ENCODE measurements at places on chromosomes 1 and 21.
A peak's percentile ranks its signal among the peaks of the same experiment; 100 is the strongest.

GRCh38 chr1:161676441-161676840 lies 13.5 kb downstream of the FCGR2B start:
- no peak for DNase-seq

DNA sequence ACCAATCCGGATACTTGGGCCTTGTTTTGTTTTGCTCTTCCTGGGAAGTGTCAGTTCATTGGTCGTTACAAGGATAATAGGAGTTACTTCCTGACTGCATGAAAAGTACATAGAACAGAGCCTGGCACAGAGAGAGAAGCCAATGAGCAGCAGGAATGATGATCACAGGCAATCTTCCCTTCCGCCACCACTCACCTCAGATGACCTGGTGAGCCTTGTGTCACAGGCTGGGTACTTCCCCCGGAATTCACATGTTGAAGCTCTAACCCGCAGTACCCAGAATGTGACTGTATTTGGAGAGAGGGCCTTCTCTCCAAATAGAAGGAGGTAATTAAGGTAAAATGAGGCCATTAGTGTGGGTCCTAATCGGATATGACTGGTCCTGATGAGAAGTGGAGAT lies 18.8 kb upstream of the GPR137B start:
- no peak for DNase-seq

GRCh38 chr1:11350265-11350664 lies 77.3 kb downstream of the UBIAD1 start:
- DNase-seq, result no peak

DNA sequence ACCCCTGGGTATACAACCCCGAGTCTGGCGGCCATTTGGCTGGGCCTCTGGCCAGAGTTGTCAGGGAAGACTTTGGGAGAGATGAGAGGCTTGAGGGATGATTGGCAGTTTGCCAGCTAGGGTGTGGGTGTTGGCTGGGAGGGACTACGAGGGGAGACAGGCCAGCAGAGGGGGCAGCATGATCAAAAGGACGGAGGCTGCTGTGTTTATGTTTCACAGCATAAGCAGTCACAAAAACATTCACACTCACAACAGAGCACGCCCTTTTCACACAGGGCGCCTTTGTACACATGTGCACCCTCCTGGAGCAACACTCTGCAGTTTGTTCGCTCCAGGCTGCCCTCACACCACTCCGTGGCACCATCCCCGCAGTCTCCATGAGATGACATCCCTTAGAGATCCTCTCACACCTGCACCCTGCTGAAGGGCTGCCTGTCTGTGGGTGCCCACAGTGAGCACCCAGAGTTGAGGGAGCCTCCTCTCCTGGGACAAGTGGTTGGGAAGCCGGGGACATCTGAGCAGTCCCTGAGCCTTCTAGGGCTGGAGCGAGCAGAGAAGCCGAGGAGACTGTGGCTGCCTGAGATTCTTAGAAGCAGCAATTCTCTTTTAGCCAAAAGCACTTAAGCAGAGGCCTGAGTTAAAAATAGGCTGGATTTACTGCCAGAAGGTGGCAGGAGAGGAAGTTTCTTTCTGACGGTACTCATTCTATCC lies 15.4 kb downstream of the EFNA3 start:
- DNase-seq, result peak; percentile 91

- DNase-seq, result no peak
These were observed 175.4 kb downstream of the HIVEP3 start for GRCh38 chr1:41743366-41743765.

- no peak for DNase-seq
These were observed 451.7 kb downstream of the CAMTA1 start for GRCh38 chr1:7236844-7237515.

DNA sequence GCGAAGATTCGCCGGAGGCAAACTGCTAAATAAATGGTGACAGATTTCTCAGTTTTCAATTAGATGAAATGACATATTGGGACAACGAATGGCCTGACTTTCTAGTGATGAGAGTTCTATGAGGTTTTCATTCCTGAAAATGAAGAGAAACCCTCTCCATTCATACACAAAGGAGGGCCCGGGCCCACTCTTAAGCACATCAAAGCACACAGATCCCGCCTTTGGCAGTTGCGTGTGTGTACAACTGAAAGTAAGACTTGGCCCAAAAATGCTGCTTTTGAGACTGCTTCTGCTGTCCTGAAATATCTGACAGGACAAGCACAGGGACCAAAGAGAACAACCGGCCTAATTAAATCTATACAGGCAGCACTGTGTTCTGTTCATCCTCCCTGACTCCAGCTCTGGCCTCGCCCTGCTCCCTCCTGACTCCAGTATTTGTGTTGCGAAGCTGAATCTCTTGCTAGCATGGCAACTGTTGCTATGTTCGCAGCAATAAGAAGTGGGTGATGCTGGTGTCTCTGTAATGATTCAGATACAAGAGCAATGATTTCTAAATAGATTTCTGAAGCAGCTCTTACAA lies 7.4 kb downstream of the LRRC53 start:
- peak; percentile 61 for DNase-seq

DNA sequence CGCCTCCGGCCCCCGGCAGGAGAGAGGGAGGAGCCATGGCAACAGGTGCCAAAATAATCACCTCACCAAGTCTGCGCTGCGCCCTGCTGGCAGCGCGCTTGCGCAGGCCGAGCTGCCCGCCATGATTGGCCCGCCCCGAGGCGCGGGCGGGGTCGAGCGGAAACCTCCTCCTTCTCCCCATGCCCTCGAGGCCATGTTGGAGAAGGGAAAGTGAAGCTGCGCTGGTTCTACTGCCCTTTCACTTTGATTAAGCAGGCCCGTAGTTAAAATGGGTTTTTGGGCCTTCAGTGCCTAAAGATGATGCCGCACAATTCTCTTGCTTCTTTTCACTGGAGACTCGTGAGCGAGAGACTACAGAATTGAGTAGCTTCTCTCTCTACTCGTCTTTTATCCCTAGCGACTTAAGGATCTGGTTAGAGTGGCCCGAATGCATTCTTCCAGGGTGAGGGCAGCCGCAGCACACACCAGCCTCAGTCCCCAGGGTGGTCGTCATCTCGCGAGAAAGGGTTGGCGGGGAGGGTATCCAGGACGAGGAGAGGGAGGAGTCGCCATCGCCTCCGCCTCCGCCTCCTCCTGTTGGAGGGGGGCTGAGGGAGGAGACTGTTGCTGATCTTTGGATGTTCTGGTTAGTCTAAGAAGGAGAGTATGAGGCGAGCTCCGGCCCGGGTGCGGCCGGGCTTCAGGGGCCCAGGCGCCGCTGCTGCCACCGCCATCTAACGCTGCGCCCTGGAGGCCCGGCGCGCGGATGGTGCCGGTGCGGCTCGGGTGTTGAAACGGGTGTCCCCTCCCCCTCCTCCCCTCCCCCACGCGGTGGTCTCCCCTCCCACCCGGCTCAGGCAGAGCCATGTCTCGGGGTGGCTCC lies at the start of gene DCAF6:
Gene DCAF6 (plus strand): TSS at position 616 of the 862 bp plus-strand sequence. CDS start 229 bp downstream, at position 845.
- peak; percentile 99 for DNase-seq

- DNase-seq, result no peak
These were observed 58.4 kb downstream of the SAMSN1 start for GRCh38 chr21:14487490-14488432.

- no peak for DNase-seq
These were observed 656 bp downstream of the SH2D2A start for GRCh38 chr1:156815961-156816422.

DNA sequence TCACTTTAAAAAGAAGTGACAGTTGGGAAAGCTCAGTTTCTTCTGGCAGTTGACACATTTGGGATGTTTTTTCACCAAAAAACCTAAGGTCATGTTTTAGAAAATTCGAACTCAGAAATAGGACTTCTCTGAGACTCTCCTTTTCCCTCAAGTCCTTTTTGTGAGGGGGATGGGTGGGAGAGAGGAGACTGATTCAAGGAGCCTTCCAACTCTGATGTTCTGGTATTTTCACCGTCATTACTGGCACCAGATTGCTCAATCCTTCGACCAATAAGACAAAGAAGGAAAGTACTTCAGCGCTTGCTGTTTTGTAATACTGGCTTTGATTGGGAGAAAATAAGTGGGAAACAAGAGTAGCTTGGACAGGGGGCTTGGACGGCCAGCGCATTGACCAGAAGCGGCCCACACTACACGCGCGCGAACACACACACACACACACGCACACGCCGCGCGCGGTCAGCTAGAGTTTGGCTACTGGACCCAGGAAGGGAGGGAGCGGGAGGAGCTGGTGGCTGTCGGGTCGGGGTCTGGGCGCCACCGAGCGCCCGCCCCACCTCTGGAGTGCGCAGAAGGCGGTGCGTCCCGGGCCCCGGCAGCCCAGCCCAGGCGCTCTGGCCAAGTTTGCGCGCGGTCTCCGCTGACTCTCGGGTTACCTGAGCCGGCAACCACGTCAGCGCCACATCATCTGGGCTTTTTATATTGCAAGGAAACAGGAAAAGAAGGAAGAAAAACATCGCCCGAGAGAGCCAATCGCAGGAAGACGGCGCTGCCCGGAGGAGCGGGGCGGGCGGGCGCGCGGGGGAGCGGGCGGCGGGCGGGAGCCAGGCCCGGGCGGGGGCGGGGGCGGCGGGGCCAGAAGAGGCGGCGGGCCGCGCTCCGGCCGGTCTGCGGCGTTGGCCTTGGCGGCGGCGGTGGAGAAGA lies at the start of gene KCNK1:
Gene KCNK1 (plus strand): TSS at position 855 of the 921 bp plus-strand sequence. CDS start 66 bp downstream, at position 921.
- no peak for DNase-seq

DNA sequence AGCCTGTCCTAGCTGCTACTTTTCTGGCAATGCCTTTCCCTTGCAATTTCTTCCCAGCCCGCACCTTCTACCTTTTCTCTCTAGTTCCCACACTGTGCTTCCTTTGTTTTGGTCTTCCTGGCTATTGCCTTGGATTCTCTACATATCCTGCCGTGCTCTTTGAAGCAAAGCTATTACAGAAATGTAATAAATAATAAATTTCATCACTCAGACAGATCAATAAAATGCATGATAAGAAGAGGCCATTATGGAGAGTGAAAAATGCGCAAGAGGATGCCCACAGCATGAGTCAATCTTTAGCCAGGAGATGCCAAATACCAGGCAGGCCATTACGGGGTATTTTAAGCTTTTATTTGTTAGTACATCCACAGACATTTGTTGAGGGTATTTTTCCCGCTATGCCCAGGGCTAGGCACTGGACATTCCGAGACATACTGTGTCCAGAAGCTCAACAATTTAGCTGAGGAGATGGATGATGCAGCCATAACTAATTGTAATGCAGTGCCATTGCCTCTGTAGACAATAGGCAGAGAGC lies 163.6 kb downstream of the ST6GALNAC3 start:
- DNase-seq, result no peak

DNA sequence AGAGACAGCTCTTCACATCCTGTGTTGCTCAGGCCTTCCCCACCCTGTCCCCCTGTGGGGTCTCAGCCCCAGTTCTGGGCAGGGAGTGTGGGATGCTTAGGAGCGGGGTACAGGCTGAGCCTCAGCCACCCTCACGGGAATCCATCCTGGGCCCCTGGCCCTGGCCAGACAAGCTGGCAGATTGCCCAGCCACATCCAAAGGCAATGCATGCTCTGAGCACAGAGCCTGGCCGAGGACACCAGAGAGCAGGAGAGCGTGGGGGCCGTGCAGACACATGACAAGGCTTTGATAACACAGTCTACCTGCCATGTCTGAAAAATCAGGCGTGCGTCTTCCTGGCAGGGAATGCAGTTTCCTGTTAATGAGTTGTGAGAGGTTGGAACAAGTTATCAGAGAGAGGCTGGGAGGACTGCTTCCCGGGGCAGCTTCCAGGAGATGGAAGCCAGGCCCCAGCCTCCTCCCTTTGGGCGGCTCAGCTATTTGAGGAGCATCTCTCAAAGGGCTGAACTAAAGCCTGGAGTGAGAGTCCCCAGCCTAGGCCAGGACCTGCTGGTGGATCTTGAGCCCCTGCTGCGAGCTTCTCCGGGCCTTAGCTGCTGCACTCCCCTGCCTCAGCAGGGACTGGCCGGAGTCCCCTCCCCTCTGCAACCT lies 72.2 kb upstream of the SELENON start:
- peak; percentile 85 for DNase-seq

DNA sequence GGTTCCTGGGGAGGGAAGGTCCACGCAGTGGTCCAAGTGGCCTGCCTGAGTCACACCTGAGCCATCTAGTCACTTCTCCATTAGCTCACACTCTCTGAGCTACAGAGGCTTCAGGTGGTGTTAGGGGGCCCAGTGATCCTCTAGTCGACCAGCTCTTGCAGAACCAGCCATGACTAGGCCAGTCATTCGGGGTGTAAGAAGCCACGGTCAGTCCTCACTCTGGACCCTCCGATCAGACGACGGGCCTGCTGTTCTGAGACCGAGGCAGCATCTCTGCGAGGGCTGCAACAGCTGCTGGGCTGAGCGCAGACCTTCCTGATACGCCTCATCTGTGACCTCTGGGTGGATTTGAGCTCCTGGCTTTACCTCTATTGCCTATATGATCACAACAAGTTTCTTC lies 68.8 kb downstream of the RIPK4 start:
- no peak for DNase-seq

GRCh38 chr1:31792541-31792940 lies 23.3 kb downstream of the SPOCD1 start:
- DNase-seq, result no peak

- no peak for DNase-seq
These were observed 77.1 kb downstream of the IFI44 start for GRCh38 chr1:78726686-78727085.

DNA sequence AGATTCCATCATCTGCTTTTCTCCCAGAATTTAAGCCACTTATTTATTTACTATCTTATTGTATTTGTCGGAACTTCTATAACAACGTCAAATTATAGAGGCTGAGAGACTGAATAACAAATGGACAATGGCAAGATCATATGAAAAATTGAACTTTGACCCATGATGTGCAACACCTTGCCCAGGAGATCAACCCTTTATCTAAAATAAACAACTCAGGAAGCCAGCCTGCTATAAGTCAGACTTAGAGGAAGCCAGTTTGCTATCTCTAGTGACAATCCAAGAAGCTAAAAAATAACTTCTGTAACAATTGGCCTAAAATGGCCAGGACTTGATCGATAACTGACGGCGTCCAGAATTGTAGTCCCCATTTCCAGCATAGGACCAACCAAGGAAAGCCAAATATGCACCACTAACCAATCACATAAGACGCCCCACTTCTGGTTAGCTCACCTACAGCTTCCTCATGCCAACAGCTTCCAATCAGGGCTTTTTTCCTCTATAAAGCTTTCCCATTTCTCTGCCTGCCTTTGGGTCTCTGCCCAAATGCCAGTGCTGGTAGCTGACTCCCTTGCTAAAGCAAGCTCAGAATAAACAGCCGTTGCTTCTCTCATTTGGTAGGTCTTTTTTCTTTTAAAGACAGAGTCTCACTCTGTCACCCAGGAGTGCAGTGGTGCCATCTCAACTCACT lies 28.5 kb downstream of the ANP32E start:
- DNase-seq, result no peak

GRCh38 chr1:117857418-117857817 lies 72.0 kb downstream of the GDAP2 start:
- DNase-seq, result no peak

- DNase-seq, result no peak
These were observed 44.3 kb downstream of the PCNX2 start for GRCh38 chr1:233251201-233251720.

- no peak for DNase-seq
These were observed 42.6 kb downstream of the LMX1A start for GRCh38 chr1:165313903-165314302.

GRCh38 chr1:213852107-213852506 lies 135.7 kb upstream of the PROX1 start:
- DNase-seq, result no peak

- DNase-seq, result no peak
These were observed 1.5 kb upstream of the RALGPS2 start for GRCh38 chr1:178723546-178723945.
